ENCODE measurements at places on chromosomes 3 and 15.

- no peak for DNase-seq
These were observed 13.0 kb upstream of the MYO5C start for GRCh38 chr15:52308446-52309153.

DNA sequence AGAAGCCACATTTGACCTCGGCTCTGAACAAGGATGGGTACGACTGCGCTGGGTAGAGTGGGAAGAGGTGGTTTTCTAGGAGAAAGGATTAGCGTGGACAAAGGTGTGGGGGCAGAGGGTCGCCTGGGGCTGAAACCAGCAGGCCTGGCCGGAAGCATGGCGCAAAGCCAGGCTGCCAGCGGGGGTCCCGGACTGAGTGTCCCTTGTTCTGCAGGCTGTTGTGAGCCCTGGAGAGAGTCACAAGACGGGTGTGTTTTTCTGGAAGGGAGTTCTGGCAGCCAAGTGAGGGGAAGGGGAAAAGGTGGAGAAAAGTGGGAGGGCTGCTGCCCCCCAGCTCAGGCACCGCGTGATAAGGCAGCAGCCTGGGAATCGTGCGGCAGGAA lies 98.5 kb upstream of the MEF2A start:
- no peak for DNase-seq

GRCh38 chr3:62493109-62493801 lies 119.9 kb upstream of the FEZF2 start:
- no peak for DNase-seq

DNA sequence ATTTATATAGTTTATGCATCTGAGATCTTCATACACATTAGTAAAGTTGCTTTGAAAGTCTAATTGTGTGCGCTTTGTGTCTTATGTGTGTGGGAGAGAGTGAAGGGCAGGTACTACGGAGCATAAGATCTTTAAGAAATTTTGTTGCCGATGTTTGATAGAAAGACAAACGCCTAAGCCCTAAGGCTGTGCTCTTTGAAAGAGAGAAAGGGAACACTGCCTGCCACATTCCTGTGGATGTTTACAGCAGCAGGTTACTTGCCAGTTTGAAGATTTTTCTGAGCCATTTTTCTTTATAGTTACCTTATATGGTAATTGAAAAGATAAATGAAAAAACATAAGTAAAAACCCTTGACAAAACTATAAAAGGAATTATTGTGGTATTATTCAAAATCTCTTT lies 17.0 kb downstream of the DTWD1 start:
- DNase-seq: no peak

- no peak for DNase-seq
These were observed 1.8 kb downstream of the PSTPIP1 start for GRCh38 chr15:76996526-76997401.

GRCh38 chr3:47083786-47084185 lies 80.1 kb downstream of the SETD2 start:
- no peak for DNase-seq

DNA sequence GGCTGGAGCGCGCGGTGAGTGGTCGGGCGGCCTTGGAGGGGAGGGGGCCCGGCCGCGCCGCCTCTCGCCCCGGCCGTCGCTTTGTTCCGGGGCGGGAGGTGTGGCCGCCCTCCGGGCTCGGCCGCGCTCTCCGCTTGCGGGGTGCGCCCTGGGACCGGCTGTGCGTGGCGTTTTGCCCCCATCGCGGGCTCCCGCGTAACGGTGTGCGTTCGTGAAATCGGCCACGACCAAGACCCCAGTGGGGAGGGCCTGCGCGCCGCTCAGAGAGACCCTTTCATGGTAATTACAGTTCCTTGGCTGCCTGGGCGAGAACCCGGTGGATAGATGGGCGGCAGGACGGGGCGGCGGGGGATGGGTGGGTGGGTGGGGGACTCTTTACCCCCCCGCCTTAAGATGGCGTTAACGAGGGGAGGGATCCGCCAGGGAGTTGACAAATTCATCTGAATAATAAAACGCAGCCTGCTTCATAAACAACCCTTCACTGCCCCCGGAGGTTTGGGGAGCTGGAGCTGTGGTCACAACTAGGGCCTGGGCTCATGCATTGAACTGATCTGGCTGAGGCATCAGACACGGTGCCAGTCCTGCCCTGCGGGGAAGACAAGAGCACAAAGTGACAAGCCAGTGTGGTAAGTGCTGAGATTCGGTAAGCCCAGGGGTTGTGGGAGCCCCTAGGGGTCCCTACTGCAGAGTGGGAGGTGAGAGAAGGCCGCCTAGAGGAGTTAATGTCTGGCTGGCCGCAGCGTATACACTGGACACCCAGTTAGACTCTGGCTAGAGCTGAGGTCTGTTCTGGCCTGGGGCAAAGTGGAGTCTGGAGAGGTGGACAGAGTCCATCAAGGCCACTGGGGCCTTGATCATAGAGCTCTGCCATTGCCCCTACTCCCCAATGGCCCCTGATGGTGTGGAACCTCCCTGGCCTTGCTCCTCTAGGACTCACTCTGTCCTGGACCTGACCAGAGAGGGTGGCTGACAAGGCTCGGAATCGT lies 668 bp downstream of the MRAS start:
- peak; percentile 55 for DNase-seq

GRCh38 chr3:171000281-171000680 lies 26.2 kb downstream of the SLC2A2 start:
- DNase-seq: no peak

DNA sequence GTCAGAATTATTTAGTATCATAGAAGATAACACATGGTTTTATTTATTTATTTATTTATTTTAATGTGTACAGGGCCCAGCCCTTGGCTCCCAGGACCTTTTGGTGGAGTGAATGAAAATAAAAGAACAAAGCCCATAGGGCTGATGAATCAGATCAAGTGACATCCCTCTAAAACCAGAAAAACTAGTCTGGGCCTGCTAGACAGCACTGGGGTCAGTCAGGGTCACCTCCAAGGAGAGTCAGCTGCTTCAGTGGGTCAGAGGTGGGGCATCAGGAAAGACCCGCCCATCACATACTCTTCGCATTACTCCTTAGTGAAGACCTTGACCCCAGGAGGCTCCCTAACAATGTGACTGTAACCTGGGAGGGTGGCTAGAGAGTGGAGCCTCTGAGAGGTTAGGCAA lies 12.8 kb downstream of the PPCDC start:
- DNase-seq: no peak

- DNase-seq: no peak
These were observed 2.9 kb upstream of the JAGN1 start for GRCh38 chr3:9887480-9887879.

- no peak for DNase-seq
These were observed 370.9 kb downstream of the GABRG3 start for GRCh38 chr15:27341780-27342343.

GRCh38 chr3:42005401-42005800 lies 43.5 kb upstream of the ULK4 start:
- DNase-seq: no peak

DNA sequence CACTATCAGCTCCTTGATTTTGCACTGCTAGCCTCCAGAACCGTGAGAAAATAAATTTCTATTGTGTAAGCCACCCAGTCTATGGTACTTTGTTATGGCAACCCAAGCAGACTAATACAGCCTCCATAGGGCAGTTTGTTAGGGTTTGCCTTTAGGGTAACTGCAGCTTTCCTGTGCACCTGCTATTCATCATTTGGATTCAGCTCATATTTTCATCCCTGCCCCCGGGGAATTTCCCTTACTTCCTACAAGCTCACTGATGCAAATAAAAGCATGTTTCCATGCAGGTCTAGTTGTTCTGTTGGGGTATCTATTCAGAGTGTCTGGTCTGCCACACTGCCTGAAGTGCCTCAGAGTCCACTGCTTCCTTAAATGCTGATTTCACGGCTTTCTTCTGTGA lies 48.6 kb upstream of the ATOSA start:
- DNase-seq: no peak

DNA sequence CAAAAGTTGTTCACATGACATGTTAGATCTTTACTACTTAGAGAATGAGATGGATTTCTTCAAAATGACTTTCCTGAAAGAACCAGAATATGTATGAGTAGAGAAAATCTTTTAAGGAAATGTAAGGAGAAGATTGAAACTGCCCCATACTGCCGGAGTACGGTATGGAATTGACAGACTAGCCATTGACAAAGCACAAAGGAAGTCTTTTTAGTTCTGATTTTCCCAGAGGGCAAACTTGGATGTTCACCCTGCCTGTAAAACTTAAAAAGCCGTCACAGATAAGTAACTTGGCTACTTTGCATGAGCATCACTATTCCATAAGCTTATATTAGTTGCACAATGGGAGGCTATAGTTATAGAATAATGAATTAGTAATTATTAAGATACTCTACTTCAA lies 93.8 kb downstream of the NECTIN3 start:
- DNase-seq: no peak

DNA sequence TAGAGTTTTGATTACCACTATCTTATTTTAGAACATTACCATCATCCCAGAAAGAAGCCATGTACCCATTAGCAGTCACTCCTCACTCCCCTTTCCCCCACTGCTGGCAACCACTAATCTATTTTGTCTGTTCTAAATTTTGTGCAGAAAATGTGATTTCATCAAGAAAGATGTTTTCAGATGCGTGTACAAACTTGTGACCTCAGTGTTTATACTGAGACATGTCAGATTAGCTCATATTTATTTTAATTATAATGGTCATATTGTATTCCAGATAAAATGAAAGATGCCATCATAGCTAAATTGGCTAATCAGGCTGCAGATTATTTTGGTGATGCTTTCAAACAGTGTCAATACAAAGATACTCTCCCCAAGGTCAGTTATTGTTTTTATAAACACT lies 27.8 kb downstream of the PDCD6IP start:
- no peak for DNase-seq

DNA sequence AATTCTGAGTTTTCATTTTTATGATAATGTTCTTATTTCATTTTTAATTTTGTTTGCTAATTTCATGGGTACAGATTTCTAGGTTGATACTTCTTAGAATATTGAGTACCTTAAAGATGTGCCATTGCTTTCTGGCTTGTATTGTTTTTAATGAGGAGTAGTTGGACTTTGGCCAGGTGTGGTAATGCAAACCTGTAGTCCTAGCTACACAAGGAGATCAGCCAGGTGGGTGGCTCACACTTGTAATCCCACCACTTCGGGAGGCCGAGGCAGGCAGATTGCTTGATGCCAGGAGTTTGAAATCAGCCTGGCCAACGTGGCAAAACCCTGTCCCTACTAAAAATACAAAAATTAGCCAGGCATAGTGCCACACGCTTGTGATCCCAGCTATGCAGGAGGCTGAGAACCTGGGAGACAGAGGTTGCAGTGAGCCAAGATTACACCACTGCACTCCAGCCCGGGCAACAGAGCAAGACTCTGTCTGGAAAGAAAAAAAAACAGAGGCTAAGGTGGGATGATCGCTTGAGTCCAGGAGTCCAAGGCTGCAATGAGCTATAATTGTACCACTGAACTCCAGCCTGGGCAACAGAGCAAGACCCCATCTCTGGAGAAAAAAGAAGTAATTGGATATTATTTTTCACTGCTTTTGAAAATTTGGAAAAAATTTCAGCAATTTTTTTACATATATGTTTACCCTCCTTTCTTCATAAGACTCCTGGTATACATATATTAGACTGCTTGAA lies 198.0 kb downstream of the ALCAM start:
- DNase-seq: no peak

- DNase-seq: no peak
These were observed 36.1 kb downstream of the STARD9 start for GRCh38 chr15:42611532-42611931.

DNA sequence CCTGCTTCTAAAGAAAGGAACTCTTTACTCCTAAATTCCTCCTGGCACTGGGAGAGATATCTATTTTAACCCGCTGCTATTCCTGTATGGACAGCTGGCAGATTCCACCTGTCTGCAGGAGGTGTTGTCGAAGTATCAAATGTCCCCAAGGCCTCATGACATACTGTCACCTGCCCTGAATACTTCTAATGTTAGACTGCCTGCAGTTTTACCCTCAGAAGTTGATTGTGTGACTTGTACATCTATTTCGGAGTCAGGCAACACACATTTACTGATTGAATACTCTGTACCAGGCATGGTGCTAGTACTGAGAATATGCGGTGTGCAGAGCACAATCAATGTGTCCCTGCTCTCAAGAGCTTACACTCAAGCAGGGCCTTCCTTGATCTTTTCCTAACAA lies 38.6 kb downstream of the PDZRN3 start:
- peak; percentile 78 for DNase-seq

DNA sequence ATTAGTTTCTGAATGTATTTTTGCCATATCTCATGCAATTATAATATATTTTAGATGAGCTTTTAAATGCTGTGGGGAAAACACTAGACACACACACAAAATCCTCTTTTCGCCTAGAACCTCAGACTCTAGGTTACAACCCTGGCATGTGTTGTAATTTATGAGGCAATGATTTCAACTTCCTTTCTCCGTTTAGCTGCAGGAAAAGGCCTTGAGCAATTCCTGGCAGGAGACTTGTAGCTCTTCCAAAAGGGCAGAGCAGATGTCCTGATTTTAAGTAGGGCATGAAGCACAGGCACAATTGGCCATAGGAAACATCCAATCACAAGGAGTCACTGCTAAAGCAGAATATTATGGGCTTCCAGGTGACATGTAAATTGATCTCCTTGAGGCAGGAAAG lies 82.0 kb downstream of the GPR156 start:
- DNase-seq: peak; percentile 35

DNA sequence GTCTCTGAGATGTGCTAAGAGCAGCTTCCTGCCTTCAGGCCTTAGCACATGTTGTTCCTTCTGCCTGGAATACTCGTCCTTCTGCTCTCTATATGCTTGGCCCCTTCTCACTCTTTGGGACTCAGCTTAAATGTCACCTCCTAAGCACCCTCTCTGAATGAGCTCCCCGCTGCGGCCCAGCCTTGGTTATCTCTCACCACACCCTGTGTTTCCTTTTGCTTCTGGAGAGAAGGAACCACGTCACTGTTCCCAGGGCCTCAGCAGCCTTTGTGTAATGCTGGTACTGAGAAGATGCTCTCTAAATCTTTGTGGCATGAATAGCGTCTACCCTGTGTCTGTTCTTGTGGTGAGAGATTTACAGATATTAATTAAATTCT lies 2.2 kb downstream of the FAH start:
- no peak for DNase-seq

DNA sequence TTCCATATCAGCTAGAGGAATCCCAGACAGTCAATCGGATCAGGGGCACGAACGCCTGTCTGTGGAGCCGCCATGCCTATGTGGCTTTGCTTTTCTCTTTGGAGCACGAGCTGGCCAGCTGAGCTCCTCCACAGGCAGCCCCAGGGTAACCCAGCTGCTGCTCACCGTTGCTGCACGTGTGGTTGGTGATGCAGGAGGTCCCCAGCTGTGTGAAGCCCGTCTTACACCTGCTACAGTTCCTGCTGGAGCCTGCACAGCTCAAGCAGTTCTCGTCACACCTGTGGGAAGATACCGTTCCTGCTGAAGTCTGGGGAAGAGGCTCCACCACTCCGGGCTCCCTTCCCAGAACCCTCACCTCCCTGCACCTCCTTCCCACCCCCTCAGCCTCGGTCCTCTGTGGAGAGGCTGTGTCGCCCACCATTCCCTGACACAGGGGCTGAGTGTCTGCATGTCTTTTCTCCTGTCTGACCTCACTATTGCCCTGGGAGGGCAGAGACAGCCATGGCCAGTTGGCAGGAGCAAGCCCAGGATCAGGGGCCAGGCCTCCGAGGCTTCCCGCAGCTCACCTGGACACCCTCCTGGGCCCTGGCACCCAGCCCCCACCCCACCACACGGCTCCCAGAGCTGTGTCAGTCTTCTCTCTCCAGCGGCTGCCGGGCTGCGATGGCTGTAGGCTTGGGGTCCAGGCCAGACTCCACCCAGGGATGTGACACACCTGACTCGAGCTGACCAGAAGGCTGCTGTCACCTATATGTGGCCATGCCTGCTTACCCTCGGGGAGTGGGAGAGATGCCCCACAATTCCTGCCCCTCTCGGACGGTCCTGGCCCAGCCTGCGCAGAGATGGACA lies 12.2 kb upstream of the SNRPA1 start:
- no peak for DNase-seq

- DNase-seq: peak; percentile 17
These were observed 15.6 kb upstream of the FBXW12 start for GRCh38 chr3:48356419-48356818.

All from tongue (tissue), 3 donors.